ACHN (cell line): ENCODE measurements at places on chromosomes 12 and 14.

DNA sequence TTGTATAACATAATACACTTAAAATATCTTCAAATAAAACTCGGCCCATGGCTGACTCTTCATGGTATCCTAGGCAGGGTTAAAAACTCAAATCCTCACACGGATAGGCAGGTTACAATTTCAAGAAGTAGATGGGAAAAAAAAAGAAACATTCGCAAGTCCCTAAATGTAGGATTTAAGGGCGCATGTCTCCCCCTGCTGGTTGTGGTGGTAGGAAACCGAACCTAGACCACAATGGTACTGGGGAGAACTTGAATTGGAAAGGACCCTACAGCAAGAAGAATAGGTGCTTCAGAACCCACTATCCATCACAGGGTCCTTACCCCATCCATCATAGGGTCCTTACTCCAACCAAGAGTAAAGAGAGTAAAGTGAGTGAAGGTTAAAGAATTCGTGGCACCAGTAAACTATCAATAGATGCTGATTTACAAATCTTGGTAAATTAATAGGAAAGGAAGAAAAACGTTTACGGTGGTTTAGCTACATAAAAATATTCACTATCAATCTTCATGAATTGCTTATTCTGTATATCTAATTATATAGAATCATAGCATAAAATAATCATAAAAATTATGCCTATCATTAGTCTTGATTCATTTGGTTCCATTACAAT, 3.3 kb upstream of the CIPC start:
- DNase-seq = peak; percentile 73

- no peak for DNase-seq
Observed at GRCh38 chr12:10551375-10551774, 45.7 kb downstream of the EIF2S3B start.

DNA sequence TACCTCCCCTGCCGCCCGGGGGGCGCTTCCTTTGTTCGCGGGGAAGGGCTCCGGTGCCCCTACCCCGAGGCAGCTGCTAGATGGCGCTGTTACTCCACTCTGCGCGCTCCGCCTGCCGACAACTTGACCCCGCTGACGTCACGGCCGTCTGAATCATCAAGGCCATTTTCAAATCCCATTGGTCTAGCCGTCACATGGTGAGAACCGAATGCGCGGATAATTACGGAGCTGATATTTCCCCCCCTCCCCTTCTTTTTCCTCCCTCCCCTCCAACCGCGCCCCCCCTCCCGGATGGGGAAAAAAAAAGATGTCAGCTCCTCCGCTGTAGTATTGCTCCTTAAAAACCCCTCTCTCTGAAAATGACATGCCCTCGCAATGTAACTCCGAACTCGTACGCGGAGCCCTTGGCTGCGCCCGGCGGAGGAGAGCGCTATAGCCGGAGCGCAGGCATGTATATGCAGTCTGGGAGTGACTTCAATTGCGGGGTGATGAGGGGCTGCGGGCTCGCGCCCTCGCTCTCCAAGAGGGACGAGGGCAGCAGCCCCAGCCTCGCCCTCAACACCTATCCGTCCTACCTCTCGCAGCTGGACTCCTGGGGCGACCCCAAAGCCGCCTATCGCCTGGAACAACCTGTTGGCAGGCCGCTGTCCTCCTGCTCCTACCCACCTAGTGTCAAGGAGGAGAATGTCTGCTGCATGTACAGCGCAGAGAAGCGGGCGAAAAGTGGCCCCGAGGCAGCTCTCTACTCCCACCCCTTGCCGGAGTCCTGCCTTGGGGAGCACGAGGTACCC, at the start of gene HOXC10:
Gene HOXC10 (plus strand): TSS at position 246 of the 791 bp plus-strand sequence. CDS start 114 bp downstream, at position 360.
- peak; percentile 99 for DNase-seq

DNA sequence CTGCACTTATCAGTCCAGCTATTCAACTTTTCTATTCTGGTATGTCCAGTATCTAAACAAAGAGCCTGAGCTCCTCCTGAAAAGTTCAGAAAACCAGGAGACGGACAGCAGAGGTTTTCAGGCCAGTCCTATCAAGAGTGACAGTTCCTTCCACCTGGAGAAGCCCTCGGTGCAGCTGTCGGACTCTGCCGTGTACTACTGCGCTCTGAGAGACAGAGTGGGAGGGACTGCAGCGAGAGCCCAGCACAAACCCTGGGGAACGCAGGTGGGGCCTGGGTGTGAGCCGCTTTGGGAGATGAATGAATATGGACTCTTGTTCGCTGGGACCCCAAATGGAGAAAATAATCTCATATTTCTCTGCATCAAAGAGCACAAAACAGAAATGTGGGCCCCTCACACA, 329.8 kb upstream of the OR4E1 start:
- no peak for DNase-seq

- no peak for DNase-seq
Observed at GRCh38 chr12:14937689-14938088, 648 bp downstream of the ERP27 start.

DNA sequence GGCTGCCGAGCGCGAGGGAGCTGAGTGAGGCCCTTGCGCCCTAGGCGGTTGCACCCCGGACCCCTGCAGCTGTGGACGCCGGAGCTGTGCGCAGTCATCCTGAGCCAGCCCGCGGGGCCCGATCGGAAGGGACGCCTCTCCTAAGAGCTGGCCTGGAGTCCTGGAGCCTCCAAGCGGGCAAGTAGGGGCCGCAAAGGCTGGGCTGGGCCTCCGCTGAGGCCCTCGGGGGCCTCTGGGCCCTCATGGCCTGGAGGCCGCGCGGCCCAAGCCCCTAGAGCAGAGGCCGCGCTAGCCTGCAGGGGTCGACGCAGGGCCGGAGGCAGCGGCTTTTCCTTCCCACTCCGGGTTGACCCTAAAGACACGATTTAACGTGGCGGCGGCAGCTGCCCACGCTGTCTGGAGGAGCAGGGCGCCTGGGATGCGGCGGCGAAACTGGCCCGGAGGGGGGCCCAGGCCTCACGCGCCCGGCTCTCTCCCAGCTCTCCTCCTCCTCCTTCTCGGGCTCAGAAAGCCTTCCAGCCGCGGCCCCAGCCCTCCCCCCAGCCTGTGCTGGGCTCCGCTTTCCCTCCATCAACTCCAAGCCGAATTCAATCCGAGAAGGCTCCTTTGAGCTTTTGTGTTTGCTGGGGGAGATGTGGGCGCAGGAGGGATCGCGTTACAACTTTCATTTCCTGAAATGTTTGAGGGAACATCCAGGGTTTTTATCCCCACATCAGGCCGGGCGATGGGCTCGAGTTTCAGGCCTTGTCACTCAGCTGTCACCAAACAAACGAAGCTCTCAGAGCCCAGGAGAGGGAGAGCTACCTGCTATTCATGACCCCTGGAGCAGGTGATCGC, 11.6 kb downstream of the SIX1 start:
- DNase-seq = no peak

DNA sequence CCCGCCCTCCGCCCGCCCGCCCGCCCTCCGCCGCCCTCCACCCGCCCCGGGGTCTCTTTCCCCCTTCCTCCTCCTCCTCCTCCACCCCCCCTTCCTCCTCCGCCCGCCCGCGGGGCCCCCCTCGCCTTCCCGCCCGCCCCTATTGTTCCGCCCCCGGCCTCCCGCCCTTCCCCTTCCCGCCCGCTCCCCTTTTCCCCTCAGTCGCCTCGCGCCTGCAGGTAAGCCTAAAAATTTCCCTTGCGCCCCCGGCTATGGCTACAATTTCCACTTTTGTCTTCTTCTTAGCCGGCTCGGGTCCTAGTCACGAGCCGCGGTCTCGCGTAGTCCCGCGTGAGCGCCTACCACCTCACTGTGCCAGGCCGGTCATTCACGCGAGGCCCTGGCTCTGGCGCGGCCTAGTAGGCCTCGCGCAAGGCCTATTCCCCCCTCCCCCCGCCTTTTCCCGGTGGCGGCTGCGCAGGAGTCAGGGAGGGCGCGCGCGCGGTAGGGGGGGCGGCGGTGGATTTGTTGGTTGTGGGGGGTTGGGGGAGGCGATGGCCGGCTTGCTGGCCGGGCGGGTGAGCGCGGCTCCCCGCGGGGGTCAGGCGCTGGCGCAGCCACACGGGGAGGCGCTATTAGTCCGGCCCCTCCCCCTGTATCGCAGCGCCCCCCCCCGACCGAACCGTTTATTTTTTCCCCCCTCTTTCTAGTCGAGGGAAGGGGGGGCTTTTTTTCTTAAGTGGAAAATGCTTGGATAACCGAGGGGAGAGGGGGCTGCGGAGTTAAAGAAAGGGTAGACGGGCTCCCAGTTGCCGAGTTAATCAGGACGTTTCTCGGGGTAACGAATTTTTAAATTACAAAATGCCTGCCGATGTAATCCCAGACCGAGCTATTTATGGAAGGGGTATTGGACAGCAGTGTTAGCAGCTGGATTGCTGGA, 516 bp downstream of the PCBP2 start:
- peak; percentile 94 for DNase-seq

GRCh38 chr14:94601884-94602391, 10.3 kb upstream of the SERPINA3 start:
- DNase-seq = peak; percentile 54

DNA sequence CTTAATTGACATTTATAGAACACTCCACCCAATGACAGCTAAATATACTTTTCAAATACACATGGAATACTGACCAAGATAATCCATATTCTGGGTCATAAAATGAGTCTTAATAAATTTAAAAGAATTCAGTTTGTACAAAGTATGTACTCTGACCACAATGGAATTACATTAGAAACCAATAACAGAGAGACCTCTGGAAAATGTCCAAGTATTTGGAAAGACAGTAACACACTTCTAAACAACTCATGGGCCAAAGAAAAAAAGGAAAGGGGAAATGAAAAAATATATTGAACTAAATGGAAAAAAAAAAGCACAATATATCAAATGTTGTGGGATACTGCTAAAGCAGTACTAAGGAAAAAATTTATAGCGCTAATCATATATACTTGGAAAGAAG, 52.0 kb downstream of the CRACR2A start:
- no peak for DNase-seq

DNA sequence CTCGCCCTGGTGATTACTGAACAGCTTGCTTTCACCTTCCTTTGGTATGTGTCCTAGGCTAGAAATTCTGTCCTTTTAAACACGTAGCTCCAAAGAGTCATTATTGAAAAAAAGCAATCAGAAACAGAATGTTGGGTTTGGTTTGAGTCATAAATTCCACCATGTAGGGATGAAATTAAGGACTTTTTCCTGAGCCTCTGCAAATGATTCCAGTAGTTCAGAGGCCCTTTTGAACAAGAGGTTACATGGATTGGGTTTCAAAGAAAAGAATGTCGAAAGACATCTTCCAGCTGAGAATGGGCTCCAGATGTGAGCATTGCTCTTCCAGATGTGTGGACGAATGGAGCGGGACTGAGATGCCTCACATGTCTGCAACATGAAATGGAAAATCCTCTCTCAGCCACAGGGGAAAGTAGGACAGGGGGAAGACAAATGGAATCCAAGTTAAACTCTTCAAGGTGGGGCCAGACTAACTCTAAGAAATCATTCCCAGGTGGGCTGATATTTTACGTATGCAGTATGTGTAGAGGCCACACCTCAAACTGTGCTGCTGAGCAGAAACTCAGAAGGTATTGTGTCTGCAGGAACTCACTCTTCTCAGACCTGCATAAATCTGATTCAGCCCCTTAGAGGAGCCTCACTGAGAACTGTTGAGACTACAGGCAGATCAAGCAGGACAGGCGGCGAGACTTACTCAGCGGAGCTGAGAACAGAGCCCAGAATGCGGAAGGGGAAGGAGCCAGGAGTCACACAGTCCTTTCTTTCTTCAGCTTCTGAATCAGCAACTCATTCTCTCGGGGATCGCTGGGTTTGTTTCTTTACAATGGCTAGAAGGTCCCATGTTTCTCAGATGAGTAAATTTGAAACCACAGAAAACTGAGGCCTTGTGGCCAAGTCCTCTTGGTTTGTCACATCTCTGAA, 23.3 kb upstream of the EMP1 start:
- peak; percentile 36 for DNase-seq

GRCh38 chr12:43338848-43339526, 213.0 kb downstream of the ADAMTS20 start:
- DNase-seq = peak; percentile 90

DNA sequence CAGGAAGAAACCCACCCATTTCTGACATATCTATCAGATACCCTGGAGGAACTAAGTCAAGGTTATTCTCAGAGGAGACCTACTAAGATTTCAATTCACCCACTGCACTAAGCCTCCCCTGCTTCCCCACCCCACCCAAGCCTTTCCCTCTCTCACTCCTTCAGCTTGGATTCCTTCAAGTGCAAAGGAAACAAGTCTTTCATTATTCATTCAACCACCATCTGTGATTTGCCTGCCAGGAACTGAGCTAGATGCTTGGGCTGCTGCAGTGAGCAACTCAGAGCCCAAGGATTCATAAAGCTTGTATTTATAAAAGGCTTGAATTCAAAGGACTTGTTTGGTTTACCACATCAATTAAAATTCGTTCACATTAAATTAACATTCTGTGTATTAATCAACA, 161.3 kb downstream of the GXYLT1 start:
- DNase-seq = no peak

DNA sequence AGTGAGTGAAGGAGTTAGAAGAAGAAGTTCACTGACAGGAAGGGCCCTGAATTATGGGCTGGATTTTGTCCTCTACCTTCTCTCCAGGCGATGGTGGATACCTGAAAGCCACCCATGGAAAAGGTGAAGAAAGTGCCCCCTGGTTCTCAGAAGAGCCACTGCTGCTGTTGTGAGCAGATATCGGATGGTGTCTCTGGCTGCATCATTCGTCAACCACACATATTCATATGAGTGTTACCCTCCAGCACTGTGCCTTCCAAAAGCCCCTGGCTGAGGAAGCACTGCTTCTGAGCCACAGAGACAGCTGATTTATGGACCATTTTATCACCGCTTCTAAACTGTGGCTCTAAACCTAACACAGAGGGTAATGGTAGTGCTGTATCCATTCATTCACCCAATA, 2.0 kb upstream of the ACTN1 start:
- no peak for DNase-seq

GRCh38 chr12:108166505-108166904, 37.4 kb downstream of the WSCD2 start:
- DNase-seq = no peak

GRCh38 chr14:103250874-103251273, 83.2 kb upstream of the EIF5 start:
- DNase-seq = no peak

DNA sequence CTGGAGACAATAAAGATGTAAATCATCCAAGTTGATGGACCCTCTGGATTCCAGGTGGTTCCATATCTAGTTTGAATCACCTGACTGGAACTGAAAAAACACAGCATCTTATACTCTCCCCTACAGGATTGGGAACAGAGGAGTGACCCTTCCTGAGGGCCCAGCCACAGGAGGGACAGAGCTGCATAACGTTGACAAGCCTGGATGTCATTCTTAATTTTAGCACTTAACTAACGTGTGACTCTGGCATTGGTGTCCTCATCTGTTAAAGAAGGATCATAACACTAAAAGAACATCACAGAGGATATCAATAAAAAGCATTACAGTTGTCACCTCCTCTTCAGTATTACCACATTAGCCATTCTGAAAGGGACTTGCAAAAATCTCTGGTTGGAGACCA, 47.7 kb downstream of the STON2 start:
- no peak for DNase-seq

GRCh38 chr12:78885466-78885865, 20.9 kb downstream of the SYT1 start:
- DNase-seq = no peak

DNA sequence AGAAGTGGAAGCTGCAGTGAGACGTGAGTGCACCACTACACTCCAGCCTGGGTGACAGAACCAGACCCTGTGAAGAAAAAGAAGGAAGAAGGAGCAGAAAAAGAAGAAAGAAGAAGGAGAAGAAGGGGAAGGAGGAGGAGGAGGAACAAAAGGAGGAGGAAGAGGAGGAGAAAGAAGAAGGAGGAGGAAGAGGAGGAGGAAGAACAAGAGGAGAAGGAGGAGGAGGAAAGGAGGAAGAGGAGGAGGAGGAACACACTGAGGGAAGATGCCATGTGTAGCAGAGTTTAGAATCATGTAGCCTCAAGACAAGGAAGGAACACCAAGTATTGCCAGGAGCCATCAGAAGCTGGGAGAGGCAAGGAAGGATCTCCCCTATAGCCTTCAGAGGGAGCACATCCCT, 241.5 kb downstream of the KSR2 start:
- no peak for DNase-seq
